ENCODE measurements at places on chromosomes 16 and 17. TPM values are rescaled to one million over a fixed set of nuclear protein-coding genes. Genes with fewer than 3 reads are reported as not detected.

The DUXB gene
- polyA plus RNA-seq = not detected

The ACE gene
- 63.4 TPM for polyA plus RNA-seq

The PPM1E gene
- polyA plus RNA-seq = 0.01 TPM

The CRYBA1 gene
- polyA plus RNA-seq = not detected

The MC1R gene
- polyA plus RNA-seq = 4.2 TPM

The EPOP gene
- polyA plus RNA-seq = 0.43 TPM

The ALDOC gene
- 20.3 TPM for polyA plus RNA-seq

The CASKIN1 gene
- 0.10 TPM for polyA plus RNA-seq

The AARS1 gene
- 58.9 TPM for polyA plus RNA-seq

- H3K27me3 ChIP-seq = no peaks in the 10 kb centered on the region
- no peak for DNase-seq
- H3K27ac ChIP-seq = no peak overlapping the region
- no peak overlapping the region for H3K4me3 ChIP-seq
- H3K36me3 ChIP-seq = no peaks in the 10 kb centered on the region
Observed at GRCh38 chr16:15498427-15499175, 64.2 kb downstream of the BMERB1 start.

DNA sequence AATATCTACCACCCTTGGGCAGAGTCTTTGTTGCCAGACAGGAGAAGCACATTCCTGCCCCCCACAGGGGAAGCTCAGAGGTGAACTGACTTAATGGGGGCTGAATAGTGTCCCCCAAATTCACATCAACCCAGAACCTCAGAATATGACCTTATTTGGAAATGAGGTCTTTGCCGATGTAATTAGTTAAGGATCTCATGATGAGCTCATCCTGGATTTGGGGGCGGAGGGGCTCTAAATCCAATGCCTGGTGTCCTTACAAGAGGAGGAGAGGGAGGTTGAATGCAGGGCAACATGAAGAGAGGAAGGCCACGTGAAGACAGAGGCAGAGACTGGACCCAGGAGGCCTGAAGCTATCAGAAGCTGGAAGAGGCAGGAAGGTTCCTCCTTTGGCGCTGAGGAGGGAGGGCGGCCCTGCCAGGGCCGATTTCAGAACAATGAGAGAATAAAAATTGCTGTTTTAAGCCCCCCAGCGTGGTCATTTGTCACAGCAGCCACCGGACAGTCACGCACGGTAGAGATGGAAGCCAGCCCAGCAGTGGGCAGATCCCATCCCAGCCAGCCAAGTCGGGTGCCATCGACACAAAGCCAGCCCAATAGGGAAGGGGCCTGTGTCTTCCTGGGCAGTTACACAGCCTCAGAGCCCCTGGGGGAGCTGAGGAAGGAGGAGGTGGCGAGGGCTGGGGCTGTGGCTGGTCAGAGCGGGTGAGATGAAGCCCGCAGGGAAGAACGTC lies 21.3 kb downstream of the C16orf74 start:
- no peak for DNase-seq
- H3K27me3 ChIP-seq = no peaks in the 10 kb centered on the region
- H3K27ac ChIP-seq = no peak overlapping the region
- peaks cover 3% of the 10 kb centered on the region for H3K36me3 ChIP-seq

DNA sequence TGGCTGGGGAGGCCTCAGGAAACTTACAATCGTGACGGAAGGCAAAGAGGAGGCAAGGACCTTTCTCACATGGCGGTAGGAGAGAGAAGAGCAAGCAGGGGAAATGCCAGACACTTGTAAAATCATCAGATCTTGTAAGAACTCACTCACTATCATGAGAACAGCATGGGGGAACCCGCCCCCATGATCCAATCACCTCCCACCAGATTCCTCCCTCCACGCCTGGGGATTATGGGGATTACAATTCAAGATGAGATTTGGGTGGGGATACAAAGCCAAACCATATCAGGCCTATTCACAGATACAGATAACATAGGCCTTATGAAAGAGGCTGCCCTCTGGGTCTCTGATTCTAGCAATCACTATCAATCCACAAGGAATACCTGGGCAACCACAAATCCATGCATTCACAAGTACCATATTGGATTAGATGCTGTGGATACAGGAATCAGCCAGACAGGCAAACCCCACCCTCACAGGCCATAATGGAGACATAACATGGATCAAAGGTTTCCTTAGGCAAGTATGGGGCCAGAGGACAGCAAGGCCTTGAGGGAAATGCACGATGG lies 284.9 kb downstream of the SOX9 start:
- H3K27ac ChIP-seq = no peak overlapping the region
- H3K27me3 ChIP-seq = no peaks in the 10 kb centered on the region
- peaks cover 5% of the 10 kb centered on the region for H3K4me1 ChIP-seq
- no peak overlapping the region for H3K4me3 ChIP-seq
- no peaks in the 10 kb centered on the region for H3K36me3 ChIP-seq
- no peak for DNase-seq

GRCh38 chr17:70357190-70357589 lies 187.9 kb downstream of the KCNJ2 start:
- no peaks in the 10 kb centered on the region for H3K4me1 ChIP-seq
- no peak for DNase-seq
- H3K27ac ChIP-seq = no peak overlapping the region
- H3K36me3 ChIP-seq = no peaks in the 10 kb centered on the region

GRCh38 chr17:57130708-57131461 lies 45.8 kb downstream of the AKAP1 start:
- peak; percentile 57 for DNase-seq
- H3K27me3 ChIP-seq = no peaks in the 10 kb centered on the region
- no peaks in the 10 kb centered on the region for H3K36me3 ChIP-seq
- no peak overlapping the region for H3K27ac ChIP-seq
- H3K4me1 ChIP-seq = no peaks in the 10 kb centered on the region

GRCh38 chr17:81487487-81488275 lies 24.9 kb downstream of the ACTG1 start:
- no peaks in the 10 kb centered on the region for H3K36me3 ChIP-seq
- H3K27me3 ChIP-seq = peaks cover 6% of the 10 kb centered on the region
- H3K4me1 ChIP-seq = peaks cover 14% of the 10 kb centered on the region
- H3K27ac ChIP-seq = peak overlapping the region; percentile 80

- H3K36me3 ChIP-seq = no peaks in the 10 kb centered on the region
- H3K4me3 ChIP-seq = no peak overlapping the region
- H3K27me3 ChIP-seq = peaks cover 97% of the 10 kb centered on the region
- H3K27ac ChIP-seq = no peak overlapping the region
- DNase-seq = no peak
- no peaks in the 10 kb centered on the region for H3K4me1 ChIP-seq
Observed at GRCh38 chr17:79803997-79804855, 7.3 kb upstream of the CBX8 start.

GRCh38 chr17:45230410-45230786 lies 8.7 kb downstream of the FMNL1 start:
- peaks cover 8% of the 10 kb centered on the region for H3K4me1 ChIP-seq
- H3K27me3 ChIP-seq = no peaks in the 10 kb centered on the region
- H3K27ac ChIP-seq = no peak overlapping the region
- H3K36me3 ChIP-seq = no peaks in the 10 kb centered on the region
- no peak for DNase-seq
- H3K4me3 ChIP-seq = no peak overlapping the region

DNA sequence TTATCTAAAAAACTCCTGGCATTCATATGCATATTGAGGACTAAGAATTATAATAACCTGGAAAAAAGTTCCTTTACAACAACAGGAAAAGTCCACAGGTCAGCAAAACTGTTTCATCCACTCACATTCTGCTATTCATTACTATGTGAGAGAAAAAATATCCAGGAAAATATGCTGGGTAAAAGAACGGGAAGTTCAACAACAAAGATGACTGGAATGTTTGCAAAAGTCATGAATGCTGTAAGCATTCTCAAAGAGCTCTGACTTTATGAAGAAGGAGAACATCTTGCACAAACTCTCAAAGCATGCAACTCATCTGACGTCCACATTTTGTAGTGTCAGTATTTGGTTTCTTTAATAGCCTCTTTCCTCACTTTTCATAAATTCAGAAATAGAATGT lies 56.9 kb upstream of the ALDH3A1 start:
- no peaks in the 10 kb centered on the region for H3K4me1 ChIP-seq
- H3K4me3 ChIP-seq = no peak overlapping the region
- no peak overlapping the region for H3K27ac ChIP-seq
- H3K27me3 ChIP-seq = no peaks in the 10 kb centered on the region
- peaks cover 8% of the 10 kb centered on the region for H3K36me3 ChIP-seq

GRCh38 chr16:73157861-73158260 lies 109.9 kb upstream of the ZFHX3 start:
- peaks cover 2% of the 10 kb centered on the region for H3K27me3 ChIP-seq
- no peaks in the 10 kb centered on the region for H3K36me3 ChIP-seq
- no peak overlapping the region for H3K27ac ChIP-seq
- no peak for DNase-seq

DNA sequence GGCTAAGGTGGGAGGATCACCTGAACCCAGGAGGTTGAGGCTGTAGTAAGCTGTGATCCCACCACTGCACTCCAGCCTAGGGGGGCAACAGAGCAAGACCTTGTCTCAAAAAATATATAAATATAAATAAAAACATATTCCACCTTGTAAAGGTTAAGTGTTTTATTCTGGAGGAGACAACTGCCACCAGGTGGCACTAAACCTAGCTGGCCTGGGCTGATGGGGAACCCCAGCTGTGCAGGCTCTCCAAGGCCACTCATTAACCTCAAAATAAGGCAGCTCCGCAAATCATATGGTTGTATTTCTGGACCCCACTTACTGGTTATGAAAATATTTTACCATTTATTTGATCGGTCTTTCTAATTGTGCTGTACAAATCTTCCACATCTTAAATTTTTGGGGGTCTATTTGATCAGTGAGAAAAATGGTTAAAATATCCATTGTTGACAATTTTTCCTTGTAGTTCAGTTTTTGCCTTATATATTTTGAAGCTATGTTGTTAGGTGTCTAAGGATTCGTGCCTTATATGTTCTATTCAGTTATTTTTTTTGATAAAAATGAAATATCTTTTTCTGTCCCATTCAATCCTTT lies 8.5 kb upstream of the ICAM2 start:
- H3K4me3 ChIP-seq = no peak overlapping the region
- DNase-seq = peak; percentile 67
- peaks cover 20% of the 10 kb centered on the region for H3K4me1 ChIP-seq
- no peaks in the 10 kb centered on the region for H3K36me3 ChIP-seq

GRCh38 chr16:85370881-85371651 lies 242.1 kb upstream of the GSE1 start:
- H3K27me3 ChIP-seq = no peaks in the 10 kb centered on the region
- no peaks in the 10 kb centered on the region for H3K36me3 ChIP-seq
- no peak overlapping the region for H3K4me3 ChIP-seq
- H3K4me1 ChIP-seq = no peaks in the 10 kb centered on the region
- H3K27ac ChIP-seq = no peak overlapping the region
- no peak for DNase-seq

DNA sequence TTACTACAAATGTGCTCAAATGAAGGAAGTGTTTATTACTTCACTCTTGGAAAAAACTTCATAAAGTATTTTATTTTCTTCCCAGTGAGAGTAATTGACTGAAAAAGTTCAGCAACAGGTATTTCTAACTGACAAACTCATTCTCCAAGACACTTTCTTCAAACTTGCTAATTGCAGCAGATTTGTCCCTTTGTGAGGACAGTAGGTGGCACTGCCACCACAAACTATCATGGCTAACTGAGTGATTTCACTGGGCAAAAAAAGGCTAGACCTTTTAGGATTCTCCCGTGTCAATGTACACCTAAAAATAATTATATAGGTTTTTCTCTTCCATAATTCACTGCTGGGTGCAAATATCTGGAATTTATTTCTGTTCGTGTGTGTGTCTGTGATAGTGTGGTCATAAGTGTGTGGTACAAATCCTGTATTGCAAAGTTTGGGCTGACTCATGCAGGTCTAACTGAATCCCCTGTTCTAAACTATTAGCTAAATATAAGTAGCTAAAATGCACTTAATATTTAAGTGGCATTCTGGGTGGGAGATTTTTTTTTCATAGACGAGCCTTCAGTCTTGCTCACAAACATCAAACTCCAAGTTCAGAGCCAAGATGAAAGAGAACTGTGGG lies 3.9 kb downstream of the HS3ST3A1 start:
- H3K27me3 ChIP-seq = peaks cover 13% of the 10 kb centered on the region
- no peaks in the 10 kb centered on the region for H3K4me1 ChIP-seq

Data from endothelial cell of umbilical vein (primary cell).